Amygdala (tissue), 56 donors: ENCODE measurements at places on chromosomes 7 and 10.

DNA sequence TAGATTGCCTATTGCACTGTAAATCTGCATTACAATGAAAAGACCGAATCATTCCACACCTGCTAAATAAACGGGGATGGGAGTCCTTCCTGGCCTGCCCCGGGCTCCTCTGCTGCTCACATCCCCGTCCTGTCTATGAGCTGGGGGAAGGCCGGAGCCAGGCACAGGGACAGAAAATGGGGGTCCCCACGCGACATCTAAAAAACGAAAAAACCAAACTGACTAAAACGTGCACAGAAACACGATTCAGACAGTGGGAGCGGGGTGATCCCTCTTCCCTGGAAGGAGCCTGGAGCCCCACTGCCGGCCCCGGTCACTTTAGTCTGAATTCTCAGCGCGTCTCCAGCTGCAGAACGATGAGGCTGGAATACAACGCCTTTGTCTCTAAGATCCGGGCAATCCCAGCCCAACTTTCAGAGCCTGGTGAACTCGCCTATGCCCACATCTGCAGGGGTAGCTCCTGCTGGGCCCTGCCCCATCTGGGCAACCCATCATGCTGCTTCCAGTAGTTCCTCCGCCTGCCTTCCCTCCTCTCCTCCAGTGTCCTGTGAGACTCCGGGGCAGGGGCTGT, 78.0 kb downstream of the ADARB2 start:
- no peak for DNase-seq

GRCh38 chr7:39659356-39660013, 36.1 kb downstream of the RALA start:
- DNase-seq = no peak

GRCh38 chr10:44049301-44050015, 335.4 kb downstream of the CXCL12 start:
- DNase-seq = no peak

- DNase-seq = no peak
These were observed 6.2 kb downstream of the PIK3AP1 start for GRCh38 chr10:96714031-96714590.

DNA sequence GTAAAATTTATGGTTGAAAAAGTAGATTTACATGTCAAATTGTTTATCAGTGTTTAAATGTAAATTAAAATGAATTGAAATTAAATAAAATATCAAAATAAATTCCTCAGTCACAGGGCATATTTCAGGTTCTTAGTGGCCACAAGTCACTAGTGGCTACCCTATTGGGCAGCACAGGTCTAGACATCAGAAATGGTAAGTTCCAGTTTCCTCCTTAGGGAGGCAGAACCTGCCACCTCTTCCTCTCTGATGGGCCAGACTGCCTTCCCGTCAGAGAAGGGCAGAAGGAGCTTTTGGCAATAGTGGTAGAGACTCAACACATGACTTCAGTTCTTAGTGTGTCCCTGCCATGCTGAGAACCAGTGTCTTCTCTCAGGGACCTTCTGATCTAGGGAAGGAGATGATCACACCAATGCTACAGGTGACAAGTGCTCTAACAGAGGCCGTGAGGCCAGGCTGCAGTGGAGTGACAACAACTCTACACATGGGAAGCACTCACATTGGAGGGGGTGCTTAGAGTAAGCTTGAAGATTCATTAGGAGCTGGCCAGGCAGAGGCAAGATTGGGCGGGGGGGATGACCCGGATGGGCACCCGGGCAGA, 14.4 kb upstream of the PCBD1 start:
- DNase-seq = no peak

DNA sequence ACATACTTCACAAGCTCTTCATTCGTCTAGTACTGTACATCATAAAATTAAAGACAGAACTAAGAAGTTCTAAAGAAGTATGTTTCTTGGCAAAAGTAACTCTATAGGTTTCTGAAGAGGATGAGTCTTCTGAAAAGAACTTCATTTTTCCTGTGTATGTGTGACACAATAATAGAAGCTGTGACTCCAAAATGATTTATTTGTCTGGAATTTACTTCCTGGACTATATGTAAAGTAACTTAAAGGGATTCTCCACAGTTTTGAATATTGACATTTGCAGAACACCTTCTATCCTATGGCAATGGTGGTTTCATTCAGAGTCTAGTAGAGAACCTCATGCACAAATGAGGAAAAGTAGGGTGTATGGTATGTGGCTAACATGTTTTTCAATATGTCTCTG, 19.8 kb upstream of the CLDN12 start:
- no peak for DNase-seq
